ENCODE measurements at places on chromosomes 12 and 14.
A peak's percentile ranks its signal among the peaks of the same experiment; 100 is the strongest.

- DNase-seq, result peak; percentile 86
Observed at GRCh38 chr12:124389138-124389724, 94.3 kb downstream of the RFLNA start.

DNA sequence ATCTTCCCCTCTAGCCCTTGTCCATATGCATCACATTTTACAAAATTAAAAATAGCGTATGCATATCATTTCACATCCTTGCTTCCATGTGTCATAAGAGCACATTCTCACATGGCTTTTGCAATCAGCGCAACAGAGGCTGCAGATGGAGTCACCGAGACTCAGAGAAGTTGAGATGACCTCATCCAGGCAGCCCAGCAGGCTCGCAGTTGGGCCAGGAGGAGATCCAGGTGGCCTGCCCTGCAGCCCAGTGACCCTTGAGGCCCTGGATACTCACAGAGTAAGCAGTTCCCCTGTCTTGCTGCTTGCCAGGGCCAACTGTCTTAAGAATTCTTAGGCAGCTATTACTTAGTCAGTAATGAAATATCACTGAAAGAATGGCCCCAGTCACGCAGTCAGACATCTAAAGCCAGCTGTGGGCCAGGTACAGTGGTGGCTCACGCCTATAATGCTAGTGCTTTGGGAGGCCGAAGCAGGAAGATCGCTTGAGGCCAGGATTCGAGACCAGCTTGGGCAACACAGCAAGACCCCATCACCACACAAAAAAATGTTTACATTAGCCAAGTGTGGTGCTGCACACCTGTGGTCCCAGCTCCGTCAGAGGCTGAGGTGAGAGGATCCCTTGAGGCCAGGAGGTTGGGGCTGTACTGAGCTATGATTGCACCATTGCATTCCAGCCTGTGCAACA lies 9.1 kb downstream of the CAMKK2 start:
- no peak for DNase-seq

DNA sequence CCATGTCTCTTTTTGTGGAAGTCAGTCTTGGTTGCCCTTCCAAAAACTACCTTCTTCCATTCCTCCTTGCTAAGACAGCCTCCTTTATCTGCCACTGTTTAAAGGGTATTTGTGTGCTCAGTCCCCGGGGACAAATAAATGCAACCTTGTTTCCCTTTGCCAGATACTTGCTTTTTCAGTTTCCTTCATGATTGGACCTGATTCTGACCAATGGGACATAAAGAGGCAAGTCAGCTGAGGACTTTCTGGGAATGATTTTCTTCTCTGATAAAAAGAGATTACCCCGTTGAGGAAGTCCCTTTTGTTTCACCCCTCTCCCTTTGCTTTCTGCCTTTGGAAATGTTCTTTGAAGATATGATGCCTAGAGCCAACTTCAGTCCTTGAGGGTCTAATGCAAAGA lies 7.4 kb upstream of the TUBA1B start:
- no peak for DNase-seq

- DNase-seq, result no peak
Observed at GRCh38 chr14:35471803-35472202, 62.2 kb upstream of the INSM2 start.

- peak; percentile 98 for DNase-seq
Observed at GRCh38 chr12:94459728-94460615, at the start of gene CEP83. TSS of gene CEP83 (minus strand) at chr12:94459867. CDS start at chr12:94412490, 47,377 bp downstream.

DNA sequence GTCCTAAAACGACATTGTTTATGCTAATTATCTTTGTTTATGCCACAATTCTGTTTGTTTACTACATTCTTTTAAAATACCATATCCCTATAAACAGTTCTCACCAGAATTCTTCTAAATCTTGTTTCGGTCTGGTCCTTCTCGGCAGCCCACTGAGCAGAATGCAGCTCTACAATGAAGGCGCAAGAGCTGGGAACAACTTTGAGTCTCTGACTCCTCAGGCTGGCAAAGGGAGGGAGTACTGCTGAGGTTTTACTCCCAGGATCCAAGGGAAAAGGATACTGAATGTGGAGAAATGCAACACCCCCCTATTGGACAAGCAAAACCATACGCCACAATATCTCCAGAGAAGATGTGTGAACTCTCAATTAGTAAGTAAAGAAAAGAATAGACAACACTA lies 5.4 kb downstream of the SOX5 start:
- no peak for DNase-seq

Measured in activated CD4-positive, alpha-beta T cell treated with anti-CD3 and anti-CD28 coated beads for 36 hours (primary cell).